ENCODE measurements at places on chromosomes 2 and 18.

DNA sequence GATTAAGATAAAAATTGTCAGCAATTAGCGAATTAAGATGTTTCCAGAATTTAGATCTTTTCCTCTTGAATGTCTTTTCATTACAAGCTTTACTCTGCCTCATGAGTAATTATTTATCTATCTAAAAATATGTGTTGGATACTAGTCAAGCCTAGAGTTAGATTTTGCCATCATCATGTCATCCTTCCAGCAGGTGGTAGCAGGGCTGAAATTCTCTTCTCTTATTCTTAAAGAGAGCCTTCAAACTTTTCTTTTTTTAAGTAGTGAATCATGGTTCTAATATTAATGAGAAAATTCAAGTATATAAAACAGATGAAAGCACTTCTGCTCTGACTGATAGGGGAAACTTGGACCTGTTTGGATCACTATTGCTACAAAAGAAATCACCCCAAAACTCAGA is 240.7 kb upstream of the EPAS1 start:
- DNase-seq = no peak
- H3K27ac ChIP-seq = no peak overlapping the region
- no peaks in the 10 kb centered on the region for H3K27me3 ChIP-seq
- H3K4me1 ChIP-seq = no peaks in the 10 kb centered on the region
- no peaks in the 10 kb centered on the region for H3K36me3 ChIP-seq
- no peak overlapping the region for H3K4me3 ChIP-seq

- H3K36me3 ChIP-seq = no peaks in the 10 kb centered on the region
- peak; percentile 65 for DNase-seq
- no peak overlapping the region for H3K4me3 ChIP-seq
- no peak overlapping the region for H3K27ac ChIP-seq
- H3K27me3 ChIP-seq = peaks cover 12% of the 10 kb centered on the region
These were observed 2.7 kb downstream of the CDH7 start for GRCh38 chr18:65753520-65753919.

GRCh38 chr2:164976301-164976700 is 21.0 kb upstream of the SLC38A11 start:
- H3K4me3 ChIP-seq = no peak overlapping the region
- H3K27ac ChIP-seq = no peak overlapping the region
- no peaks in the 10 kb centered on the region for H3K4me1 ChIP-seq
- H3K36me3 ChIP-seq = no peaks in the 10 kb centered on the region
- no peak for DNase-seq

GRCh38 chr2:194883711-194884110 is 773.3 kb upstream of the SLC39A10 start:
- no peaks in the 10 kb centered on the region for H3K4me1 ChIP-seq
- H3K4me3 ChIP-seq = no peak overlapping the region
- no peak for DNase-seq
- no peaks in the 10 kb centered on the region for H3K27me3 ChIP-seq
- no peak overlapping the region for H3K27ac ChIP-seq
- no peaks in the 10 kb centered on the region for H3K36me3 ChIP-seq

GRCh38 chr2:9734308-9734707 is 103.5 kb upstream of the YWHAQ start:
- no peak overlapping the region for H3K27ac ChIP-seq
- no peak overlapping the region for H3K4me3 ChIP-seq
- 0 out of 2 replicates have a peak, but pooled peaks cover 2% of the 10 kb centered on the region for H3K4me1 ChIP-seq
- H3K27me3 ChIP-seq = no peaks in the 10 kb centered on the region

- DNase-seq = no peak
- H3K4me1 ChIP-seq = no peaks in the 10 kb centered on the region
- H3K36me3 ChIP-seq = peaks cover 12% of the 10 kb centered on the region
- H3K27me3 ChIP-seq = no peaks in the 10 kb centered on the region
- no peak overlapping the region for H3K27ac ChIP-seq
These were observed 9.8 kb downstream of the HNRNPLL start for GRCh38 chr2:38592951-38593350.

DNA sequence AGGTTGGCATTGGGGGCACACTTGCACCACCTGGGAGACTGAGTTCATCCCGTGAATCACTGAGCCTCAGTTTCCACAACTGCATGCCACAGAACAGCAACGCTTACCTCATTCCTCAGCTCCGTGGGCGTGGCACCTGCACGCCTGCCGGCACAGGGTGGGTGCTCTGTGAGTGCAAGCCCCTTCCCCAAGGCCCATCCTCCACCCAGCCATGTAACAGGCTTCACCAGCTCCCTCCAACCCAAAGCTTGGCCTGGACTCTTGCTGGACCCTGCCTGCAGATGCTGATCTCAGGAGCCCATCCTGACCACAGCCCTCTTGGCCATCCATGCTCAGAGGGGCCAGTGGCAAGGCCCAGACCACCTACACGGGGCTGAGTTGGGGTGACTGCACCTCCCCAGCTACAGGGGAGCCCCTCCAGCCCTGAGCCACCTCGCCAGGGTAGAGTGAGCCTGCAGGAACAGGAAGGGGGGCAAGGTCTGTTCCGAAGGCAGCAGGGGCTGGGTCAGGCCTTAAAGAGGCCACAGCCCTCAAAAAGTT is 1.8 kb downstream of the PRLH start:
- no peaks in the 10 kb centered on the region for H3K36me3 ChIP-seq
- no peak overlapping the region for H3K27ac ChIP-seq
- H3K4me3 ChIP-seq = no peak overlapping the region
- H3K4me1 ChIP-seq = 0 out of 2 replicates have a peak, but pooled peaks cover 3% of the 10 kb centered on the region
